ENCODE measurements at places on chromosomes 6 and 20. TPM values are rescaled to one million over a fixed set of nuclear protein-coding genes. Genes with fewer than 3 reads are reported as not detected.
A peak's percentile ranks its signal among the peaks of the same experiment; 100 is the strongest.

SRMS gene
- not detected for polyA plus RNA-seq

ASF1A gene
- 19.6 TPM for polyA plus RNA-seq

- DNase-seq = peak; percentile 36
Observed at GRCh38 chr20:50187403-50188051, 3.1 kb upstream of the CEBPB start.

- no peak for DNase-seq
Observed at GRCh38 chr6:136103763-136104311, 146.3 kb downstream of the MTFR2 start.

GRCh38 chr20:35568645-35569044 is 26.8 kb downstream of the ERGIC3 start:
- no peak for DNase-seq
